Caco-2 (cell line): ENCODE measurements at places on chromosomes 1 and 21. TPM values are rescaled to one million over a fixed set of nuclear protein-coding genes. Genes with fewer than 3 reads are reported as not detected.

- no peak overlapping the region for H3K4me3 ChIP-seq
- H3K36me3 ChIP-seq = no peaks in the 10 kb centered on the region
- H3K27me3 ChIP-seq = no peaks in the 10 kb centered on the region
- H3K4me1 ChIP-seq = no peaks in the 10 kb centered on the region
- H3K27ac ChIP-seq = no peak overlapping the region
- DNase-seq = no peak
These were observed 1526.3 kb downstream of the PLA2G4A start for GRCh38 chr1:188355082-188355481.

- H3K36me3 ChIP-seq = no peaks in the 10 kb centered on the region
- no peaks in the 10 kb centered on the region for H3K4me1 ChIP-seq
- no peak overlapping the region for H3K27ac ChIP-seq
- no peak overlapping the region for H3K4me3 ChIP-seq
- H3K27me3 ChIP-seq = no peaks in the 10 kb centered on the region
- peak; percentile 84 for DNase-seq
These were observed 13.5 kb downstream of the ESPN start for GRCh38 chr1:6438047-6438525.

DNA sequence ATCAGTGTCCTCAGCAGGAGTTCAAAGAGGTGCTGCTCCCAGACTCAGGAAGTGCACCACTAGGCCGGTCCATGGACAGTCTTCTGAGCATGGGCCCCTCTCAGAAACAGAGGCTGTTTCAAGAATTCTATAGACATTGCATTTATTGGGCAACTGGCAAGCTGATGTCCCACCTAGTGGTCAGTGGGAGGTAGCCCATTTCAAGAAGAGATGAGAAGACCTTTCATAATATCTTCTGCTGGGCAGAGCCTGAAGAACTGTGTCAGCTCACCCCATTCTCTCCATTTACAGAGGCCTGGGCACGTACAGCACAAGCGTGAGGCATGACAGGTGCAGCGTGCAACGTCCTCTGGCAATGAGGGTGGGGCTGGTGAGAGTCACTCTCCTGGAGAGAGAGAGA is 216.0 kb downstream of the DYRK1A start:
- peak; percentile 61 for DNase-seq
- H3K27me3 ChIP-seq = no peaks in the 10 kb centered on the region
- peaks cover 2% of the 10 kb centered on the region for H3K4me1 ChIP-seq
- H3K4me3 ChIP-seq = no peak overlapping the region
- no peaks in the 10 kb centered on the region for H3K36me3 ChIP-seq

GRCh38 chr1:205052690-205053089 is 9.7 kb downstream of the CNTN2 start:
- DNase-seq = no peak
- no peak overlapping the region for H3K27ac ChIP-seq
- no peak overlapping the region for H3K4me3 ChIP-seq
- H3K27me3 ChIP-seq = no peaks in the 10 kb centered on the region
- H3K4me1 ChIP-seq = no peaks in the 10 kb centered on the region

GRCh38 chr1:197620714-197621163 is 154.5 kb downstream of the DENND1B start:
- no peaks in the 10 kb centered on the region for H3K27me3 ChIP-seq
- H3K4me3 ChIP-seq = no peak overlapping the region
- DNase-seq = no peak
- no peaks in the 10 kb centered on the region for H3K36me3 ChIP-seq
- peaks cover 6% of the 10 kb centered on the region for H3K4me1 ChIP-seq

DNA sequence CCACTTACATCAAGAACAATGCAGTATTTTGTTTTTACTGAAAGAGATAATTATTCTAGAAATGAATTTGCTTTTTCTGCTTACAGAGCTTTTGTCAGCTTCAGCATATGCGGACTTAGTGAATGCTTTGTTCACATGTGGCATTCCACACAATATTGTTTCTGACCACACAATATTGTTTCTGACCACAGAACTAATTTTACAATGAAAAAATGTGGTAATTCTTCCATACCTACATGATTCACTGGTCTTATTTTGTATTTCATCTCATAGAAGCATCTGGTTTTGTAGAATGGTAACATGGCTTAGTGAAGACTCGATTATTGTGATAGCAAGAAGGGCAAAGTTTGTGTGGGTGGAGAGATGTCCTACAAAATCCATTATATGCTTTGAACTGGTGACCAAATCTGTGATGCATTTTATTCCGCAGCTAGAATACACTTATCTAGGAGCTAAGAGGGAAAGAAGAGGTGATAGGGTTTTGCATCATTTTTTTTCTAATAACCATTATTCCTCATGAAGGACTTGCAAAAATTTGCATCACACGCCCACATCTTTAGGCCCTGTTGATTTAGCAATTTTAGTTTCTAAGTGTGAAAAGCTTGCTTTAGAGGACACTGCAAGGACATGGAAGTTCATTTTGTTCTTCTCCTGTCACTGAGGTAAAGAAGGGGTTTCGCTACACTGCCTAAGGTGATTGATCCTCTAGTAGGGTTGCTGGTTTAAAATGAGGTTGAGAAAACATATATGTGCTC is 75.3 kb downstream of the HLX start:
- no peak overlapping the region for H3K27ac ChIP-seq
- no peak for DNase-seq
- no peaks in the 10 kb centered on the region for H3K4me1 ChIP-seq
- H3K27me3 ChIP-seq = no peaks in the 10 kb centered on the region

DNA sequence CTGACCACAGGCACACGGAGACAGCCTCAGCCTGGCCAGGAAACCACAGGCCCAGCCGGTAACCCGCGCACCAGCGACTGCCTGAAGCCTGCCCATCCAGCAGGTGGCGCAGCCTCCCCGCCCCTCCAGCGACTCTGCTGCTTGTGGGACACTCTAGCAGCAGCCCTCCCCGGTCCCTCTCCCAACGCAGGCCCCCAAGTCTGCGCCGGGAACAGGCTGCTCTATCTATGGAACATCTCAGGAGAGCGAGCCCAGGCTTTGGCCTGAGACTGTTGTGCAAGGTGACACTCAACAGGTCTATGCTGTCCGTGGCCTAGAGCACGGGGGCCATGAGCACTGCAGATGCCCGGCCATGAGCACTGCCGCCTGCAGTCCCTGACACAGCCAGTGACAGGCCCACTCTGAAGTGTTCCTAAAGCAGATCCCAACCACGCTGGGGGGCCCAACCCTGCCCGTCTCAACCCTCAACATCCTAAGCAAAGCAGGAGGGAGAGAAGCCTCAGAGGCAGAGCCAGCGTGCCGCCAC is 28.4 kb downstream of the WDR4 start:
- H3K36me3 ChIP-seq = peaks cover 3% of the 10 kb centered on the region
- no peaks in the 10 kb centered on the region for H3K4me1 ChIP-seq
- no peak overlapping the region for H3K4me3 ChIP-seq
- H3K27ac ChIP-seq = no peak overlapping the region
- no peak for DNase-seq

GRCh38 chr21:45357436-45358260 is 47.3 kb upstream of the COL18A1 start:
- no peaks in the 10 kb centered on the region for H3K27me3 ChIP-seq
- peak overlapping the region; percentile 99 for H3K27ac ChIP-seq
- peak; percentile 58 for DNase-seq
- no peak overlapping the region for H3K4me3 ChIP-seq
- no peaks in the 10 kb centered on the region for H3K36me3 ChIP-seq

DNA sequence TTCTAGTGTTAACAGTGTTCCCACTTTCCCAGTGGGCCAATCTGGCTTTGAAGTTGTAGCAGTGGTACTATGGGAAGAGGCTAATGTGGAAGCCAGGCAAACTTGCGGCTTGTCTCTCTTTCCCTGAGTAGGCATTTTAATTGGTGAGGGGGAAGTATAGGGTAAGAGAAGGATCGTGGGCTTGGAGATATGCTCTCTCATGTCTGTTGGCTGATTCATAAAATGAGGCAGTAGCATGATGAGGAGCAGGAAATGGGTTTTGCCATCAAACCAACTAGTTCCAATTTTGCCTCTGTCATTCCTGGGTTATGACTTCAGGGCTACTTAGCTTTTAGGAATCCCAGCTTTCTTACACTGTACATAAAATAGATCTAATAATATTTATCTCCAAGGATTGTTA is 12.1 kb downstream of the C8A start:
- H3K36me3 ChIP-seq = no peaks in the 10 kb centered on the region
- H3K4me3 ChIP-seq = no peak overlapping the region
- H3K4me1 ChIP-seq = no peaks in the 10 kb centered on the region
- DNase-seq = no peak

DNA sequence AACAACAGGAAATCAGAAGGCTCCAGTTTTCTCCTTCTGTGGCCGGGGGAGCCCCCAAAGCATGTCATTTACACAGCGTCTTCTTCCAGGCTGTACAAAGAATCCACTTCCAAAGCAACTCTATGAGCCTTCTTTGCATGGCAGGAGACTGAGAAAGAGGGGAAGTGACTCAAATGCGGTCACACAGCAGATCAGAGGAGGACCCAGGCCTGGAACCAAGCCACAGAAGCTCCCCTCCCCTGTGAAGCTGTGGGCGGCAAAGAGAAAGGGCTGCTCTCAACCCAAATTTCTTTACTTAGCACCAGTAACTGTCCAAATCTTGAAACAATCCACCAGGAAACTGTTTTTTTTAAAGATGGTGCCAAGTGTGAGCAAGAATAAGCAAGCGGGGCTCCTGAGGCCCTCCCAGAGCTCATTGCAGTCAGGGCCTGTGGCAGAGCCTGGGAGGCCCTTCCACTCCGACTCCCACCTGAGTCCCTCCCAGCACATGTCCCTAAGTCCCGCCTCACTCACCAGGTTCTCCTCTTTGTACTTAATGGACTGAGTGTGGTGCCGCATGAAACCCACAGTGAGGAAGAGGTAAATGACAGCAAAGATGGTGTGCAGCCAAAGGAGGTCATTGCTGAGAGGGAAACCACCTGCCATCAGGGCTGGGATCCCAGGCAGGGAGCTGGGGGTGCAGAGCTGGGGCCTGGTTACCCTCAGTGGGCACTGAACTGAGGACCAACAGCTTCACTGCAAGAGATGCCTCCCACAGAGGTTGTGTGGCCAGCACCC is 15.9 kb downstream of the TMEM63A start:
- no peaks in the 10 kb centered on the region for H3K27me3 ChIP-seq
- DNase-seq = no peak
- no peak overlapping the region for H3K4me3 ChIP-seq
- H3K36me3 ChIP-seq = peaks cover 12% of the 10 kb centered on the region
- H3K4me1 ChIP-seq = peaks cover 3% of the 10 kb centered on the region; the same call in 1 of the 2 replicates

- no peaks in the 10 kb centered on the region for H3K4me1 ChIP-seq
- H3K27me3 ChIP-seq = no peaks in the 10 kb centered on the region
- H3K36me3 ChIP-seq = no peaks in the 10 kb centered on the region
- no peak overlapping the region for H3K4me3 ChIP-seq
- no peak overlapping the region for H3K27ac ChIP-seq
These were observed 21.4 kb upstream of the RNF11 start for GRCh38 chr1:51214615-51215131.

DNA sequence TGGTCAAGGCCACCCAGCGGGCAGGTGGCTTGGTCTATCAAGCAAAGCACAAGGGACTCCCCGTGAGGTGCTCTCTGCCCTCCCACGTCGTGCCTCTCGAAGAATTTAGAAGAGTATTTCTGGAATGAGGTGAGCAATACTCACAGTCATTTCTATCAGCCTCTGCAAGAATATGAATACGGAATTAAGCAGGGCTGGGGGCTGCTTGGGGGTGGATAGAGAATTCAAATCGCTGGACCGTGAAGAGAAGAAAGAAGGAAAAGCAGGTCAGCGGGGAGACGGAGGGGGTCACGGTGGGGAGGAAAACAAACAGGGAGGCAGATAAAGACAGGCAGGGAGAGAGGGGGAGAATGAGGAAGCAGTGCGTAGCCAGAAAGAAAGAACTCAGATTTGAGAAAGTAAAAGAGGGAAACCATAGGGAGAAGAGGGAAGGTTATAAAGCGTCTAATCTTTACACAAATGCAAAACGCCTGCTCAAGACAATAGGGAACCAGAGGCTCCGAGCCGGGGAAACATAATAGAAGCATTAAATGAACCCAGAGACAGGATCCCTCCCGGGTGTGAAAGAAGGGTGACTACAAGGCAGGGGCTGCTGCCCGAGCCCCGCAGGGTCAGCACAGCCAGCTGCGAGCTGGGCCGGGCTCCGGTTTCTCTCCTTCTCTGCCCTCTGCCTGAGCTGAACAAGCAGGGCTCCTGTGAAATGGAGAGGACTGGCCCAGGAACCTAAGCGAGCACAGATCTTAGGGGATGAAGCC is 2.1 kb upstream of the EDN2 start:
- H3K27me3 ChIP-seq = no peaks in the 10 kb centered on the region
- H3K27ac ChIP-seq = peak overlapping the region; percentile 85
- no peak overlapping the region for H3K4me3 ChIP-seq
- no peaks in the 10 kb centered on the region for H3K36me3 ChIP-seq

DNA sequence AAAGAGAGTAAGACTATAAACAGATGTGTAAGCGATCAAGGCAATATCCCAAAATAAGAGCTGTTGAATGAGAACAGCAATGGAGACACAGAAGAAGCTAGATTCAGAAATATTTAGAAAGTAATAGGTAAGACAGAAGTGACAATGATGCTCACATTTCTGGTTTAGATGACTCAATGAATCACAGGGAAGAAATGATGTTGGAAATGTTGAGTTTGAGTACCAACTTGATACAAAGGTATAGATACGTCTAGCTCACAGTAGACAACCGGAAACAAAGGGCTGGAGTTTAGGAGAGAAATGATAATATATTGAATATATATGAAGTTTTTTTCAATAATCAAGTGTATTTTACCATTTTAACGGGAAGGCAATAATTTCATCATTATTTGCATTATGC is 6.5 kb downstream of the GATAD2B start:
- H3K4me1 ChIP-seq = peaks cover 9% of the 10 kb centered on the region
- no peaks in the 10 kb centered on the region for H3K27me3 ChIP-seq
- no peak overlapping the region for H3K4me3 ChIP-seq
- DNase-seq = no peak
- no peak overlapping the region for H3K27ac ChIP-seq
- H3K36me3 ChIP-seq = no peaks in the 10 kb centered on the region

DNA sequence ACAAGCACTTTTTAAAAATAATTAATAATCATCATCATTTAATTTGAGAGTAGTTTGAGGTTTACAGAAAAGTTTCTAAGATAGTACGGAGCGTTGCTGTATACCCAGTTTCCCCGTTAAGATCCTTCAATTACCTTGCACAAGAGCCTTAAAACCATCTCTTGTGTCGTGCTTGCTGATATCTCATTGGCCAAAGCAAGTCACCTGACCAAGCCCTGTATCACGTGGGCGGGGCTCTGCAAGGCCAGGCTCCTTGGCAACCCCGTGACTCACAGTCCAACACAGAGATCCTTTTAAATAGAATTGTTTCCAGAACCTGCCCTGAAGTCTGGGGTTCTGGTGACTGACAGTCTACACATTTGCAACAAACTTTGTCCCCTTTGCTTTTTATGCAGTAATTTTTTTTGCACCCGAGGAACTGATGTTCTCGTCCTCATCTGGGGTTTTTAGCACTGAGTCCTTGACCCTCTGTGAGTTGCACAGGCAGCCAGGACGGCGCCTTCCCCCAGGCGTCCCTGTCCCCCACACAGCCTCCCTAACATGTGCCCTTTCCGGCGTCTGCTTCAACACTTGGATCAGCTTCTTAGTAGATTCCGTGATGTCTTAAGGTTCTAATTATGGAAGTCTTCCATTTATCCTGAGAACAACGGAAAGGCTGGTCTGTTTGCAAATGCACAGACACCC is 183.3 kb upstream of the TMEM51 start:
- no peaks in the 10 kb centered on the region for H3K4me1 ChIP-seq
- no peaks in the 10 kb centered on the region for H3K36me3 ChIP-seq
- H3K27ac ChIP-seq = no peak overlapping the region
- no peak overlapping the region for H3K4me3 ChIP-seq
- peak; percentile 67 for DNase-seq
- no peaks in the 10 kb centered on the region for H3K27me3 ChIP-seq

Gene OLFM3
- not detected in 2 replicates for total RNA-seq

Gene EPHA8
- total RNA-seq = not detected in 2 replicates

Gene SPRR2B
- not detected in 2 replicates for total RNA-seq

Gene MOV10
- 89.8 and 102 TPM in 2 replicates for total RNA-seq

Gene SLAMF7
- total RNA-seq = not detected in 2 replicates
